Stimulated activated CD4-positive, alpha-beta T cell treated with anti-CD3 and anti-CD28 coated beads, Interleukin-12 subunit alpha, Interleukin-12 subunit beta, amount 100 ng/mL, for 24 hours (primary cell): ENCODE measurements at places on chromosomes 3 and 15.

DNA sequence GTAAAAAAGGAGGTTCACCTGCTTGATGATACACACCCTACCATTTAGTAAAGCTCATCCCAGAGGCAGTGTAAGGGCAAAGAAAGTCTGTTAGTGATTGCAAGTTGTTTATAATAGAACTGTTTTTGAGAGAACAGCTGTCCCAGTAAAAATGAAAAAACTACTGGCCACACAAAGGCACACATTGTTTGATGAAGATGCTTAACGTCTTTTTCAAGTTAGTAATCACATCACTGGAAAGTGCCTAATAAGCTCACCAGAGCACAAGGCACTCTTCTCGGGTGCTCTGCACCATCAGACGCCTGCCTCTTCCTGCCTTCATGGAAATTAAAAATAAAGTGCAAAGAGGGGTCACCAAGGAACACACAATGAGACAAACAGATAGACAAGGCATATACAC is 186.9 kb downstream of the PDZRN3 start:
- no peak for DNase-seq

GRCh38 chr15:53746101-53746500 is 13.4 kb downstream of the WDR72 start:
- no peak for DNase-seq

DNA sequence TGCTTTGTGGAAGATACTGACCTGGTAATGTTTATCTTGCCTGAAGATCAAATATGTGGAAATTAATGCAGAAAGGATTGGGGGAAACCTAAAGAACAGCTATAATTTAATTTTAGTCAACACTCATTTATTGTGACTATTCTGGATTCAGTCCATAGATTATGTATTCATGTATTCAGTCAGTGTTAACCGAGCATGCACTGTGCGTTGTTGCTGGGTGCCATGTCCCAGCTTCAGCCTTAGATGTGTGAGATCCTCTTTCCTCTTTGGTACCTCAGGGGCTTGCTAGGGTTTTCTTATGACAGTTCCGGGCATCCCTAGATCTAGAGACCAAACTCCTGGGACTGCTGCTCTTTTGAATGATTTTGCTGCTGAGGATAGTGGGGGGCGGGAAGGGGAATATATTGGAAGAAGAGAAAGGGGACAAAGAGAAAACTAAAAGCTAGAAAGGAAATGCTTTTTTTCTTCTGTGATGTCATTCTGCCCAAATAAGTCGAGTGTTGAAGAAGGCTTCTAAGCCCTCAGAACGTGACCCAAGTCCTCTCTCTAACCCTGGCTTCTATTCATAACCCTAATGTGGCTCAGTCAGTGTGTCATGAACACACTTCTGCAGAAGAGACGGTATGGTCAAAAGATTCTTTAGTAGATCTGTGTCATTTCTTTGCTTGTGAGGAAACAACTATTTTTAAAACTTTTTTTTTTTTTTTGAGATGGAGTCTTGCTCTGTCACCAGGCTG is 33.5 kb downstream of the STARD9 start:
- no peak for DNase-seq

DNA sequence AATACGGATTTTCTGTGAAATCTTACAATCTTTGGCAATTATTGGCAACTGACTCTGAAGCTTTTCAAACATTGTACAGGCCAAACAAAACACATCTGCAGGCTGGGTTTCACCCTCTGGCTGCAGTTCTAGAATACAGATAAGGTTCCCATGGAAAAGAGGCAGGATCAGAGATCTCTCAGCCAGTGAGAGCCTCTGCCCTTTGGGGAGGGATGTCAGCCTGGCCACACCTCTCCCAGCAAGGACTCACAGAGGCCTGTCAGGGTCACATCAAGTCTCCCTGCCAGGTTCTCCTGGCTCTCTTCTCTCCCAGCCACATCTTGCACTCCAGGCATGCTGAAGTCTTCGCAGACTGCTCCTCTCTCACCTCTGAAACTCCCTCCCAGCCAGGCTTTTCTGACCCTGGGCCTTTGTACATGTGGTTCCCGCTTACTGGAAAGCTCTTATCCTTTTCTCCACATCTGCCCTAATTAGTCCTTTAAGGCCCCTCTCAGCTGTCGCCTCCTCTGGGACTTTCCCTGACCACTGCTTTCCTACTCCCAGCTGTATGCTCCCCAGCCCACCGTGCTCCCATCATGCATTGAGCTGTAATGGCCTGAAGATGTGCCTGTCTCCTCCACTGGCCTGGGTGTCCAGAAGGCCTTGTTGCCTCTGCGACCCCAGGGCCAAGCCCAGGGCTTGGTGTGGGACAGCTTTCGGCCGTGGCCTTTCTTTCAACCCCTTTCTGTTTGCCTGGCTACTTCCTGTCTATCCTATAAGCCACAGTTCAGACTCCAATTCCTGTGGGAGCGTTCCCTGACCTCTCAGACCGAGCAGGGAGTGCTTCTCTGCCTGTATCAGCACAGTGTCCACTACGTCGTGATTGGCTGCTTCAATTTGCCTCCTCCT is 4.3 kb downstream of the RBP1 start:
- DNase-seq: no peak

DNA sequence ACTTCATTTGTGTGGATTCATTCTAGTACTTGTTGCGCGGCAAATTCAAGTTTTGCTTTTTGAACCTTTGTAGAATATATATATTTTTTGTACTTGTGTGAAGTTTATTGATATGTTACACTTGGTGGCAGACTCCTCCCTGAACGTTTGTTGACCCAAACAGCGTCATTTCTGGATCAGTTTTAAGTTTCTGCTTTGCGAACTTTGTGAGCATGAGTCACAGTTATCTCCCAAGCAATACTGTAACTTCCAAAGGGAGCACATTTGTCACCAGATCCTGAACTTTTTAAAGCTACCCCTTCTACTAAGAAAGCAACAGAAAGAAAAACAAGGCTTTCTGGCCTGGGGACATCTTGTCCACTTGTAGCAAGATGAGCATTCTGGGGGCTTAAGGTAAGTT is 74.8 kb upstream of the CACNA2D3 start:
- DNase-seq: no peak

DNA sequence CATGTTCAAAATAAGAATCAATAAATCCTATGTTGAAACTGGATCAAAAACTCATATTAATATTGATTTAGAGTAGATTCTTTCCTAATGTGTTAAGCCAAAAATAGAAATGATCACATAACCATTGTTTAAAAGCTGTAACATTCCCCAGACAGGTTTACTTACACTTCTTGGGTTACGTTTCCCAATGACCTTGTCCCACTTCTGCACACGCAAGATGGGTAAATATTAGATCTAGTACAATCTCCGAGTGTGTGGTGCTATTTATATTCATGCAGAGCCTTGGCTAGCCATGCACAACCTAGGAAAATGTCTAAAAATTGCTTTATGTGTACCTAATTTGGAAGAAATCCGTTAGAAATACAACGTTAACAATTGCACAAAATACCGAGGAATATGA is 39.6 kb downstream of the ERC2 start:
- no peak for DNase-seq

GRCh38 chr3:189331002-189331418 is 159.2 kb downstream of the TPRG1 start:
- DNase-seq: no peak

- no peak for DNase-seq
These were observed 28.8 kb downstream of the RBP2 start for GRCh38 chr3:139447486-139447885.

- no peak for DNase-seq
These were observed 1.3 kb upstream of the LRRC58 start for GRCh38 chr3:120350401-120350941.

DNA sequence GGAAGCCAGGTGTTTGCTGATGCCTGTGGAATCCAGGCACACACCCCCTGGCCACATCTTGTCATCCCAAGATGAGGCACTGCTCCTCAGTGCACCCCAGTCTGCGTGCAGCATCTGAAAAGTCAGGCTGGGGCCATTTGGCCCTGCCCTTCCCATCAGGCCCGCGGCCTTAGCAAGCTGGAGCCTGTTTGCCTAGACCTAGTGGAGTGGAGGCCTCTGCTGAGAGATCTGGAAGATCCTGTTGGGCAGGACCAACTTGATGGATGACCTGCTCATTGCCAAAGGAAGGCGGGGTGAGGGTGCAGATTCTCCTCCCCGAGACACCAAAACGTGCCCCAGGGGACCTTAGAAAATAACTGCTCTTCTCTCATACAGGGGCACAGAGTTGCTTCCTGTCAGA is 220.2 kb downstream of the SHQ1 start:
- DNase-seq: no peak

DNA sequence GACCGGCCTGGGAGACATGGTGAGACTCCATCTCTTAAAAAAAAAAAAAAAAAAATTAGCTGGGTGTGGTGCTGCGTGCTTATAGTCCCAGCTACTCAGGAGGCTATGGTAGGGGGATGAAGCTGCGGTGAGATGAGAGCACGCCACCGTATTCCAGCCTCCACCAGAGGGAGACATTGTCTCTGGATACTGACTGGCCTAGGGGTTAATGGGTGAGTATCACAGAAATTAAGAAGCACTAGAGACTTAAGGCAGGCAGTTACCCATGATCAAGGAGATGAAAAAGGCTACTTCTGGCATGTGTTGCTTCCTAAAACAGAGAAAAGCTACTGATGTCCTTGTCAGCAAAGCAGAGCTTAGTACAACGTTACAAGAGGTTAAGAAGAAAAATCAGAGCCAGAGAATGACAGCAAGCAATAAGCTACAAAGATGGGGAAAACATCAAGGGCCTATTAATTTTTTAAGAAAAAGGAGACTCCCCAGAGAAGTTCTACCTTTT is 8.6 kb downstream of the TFRC start:
- peak; percentile 25 for DNase-seq

GRCh38 chr3:38689774-38690173 is 40.3 kb upstream of the SCN5A start:
- no peak for DNase-seq

DNA sequence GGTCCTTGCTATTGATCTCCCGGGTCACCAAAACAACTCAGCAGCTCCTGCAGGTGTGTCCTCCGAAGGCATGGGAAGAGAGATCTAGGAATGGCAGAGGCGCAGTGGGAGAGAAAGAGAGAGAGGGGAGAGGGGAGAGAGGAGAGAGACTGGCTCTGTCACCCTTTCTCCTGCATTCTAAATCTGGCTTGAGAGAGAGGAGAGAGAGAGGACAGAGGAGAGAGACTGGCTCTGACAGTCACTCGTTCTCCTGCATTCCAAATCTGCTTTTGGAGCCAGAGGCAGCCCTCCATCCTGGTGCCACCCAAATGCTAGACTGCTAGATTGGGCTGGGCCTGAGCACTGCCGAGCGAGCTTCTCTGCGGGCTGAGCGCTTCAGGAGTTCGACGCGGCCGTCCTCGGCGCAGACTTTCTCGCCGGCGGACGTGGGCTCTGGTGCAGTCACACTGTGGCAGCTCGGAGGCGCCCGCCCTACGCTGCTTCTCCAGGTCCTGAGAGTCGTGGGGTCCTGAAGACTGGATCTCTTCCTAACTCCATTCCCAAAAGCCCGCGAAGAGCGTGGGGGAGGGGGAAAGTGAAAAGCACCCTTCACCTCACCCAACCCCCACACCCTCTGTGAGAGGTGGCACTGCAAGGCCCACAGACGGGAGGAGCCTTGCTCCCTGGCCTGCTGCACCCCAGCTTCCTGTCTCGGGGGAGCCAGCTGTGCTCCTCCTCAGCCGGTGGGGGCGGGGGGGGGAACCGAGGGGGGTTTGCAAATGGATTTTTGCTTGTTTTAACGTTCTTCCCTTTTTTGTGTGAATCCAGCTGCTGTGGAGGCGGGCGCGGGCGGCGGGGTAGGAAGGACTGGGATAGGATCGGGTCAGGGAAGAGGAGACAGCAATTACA is 222.3 kb downstream of the MEIS2 start:
- DNase-seq: no peak

DNA sequence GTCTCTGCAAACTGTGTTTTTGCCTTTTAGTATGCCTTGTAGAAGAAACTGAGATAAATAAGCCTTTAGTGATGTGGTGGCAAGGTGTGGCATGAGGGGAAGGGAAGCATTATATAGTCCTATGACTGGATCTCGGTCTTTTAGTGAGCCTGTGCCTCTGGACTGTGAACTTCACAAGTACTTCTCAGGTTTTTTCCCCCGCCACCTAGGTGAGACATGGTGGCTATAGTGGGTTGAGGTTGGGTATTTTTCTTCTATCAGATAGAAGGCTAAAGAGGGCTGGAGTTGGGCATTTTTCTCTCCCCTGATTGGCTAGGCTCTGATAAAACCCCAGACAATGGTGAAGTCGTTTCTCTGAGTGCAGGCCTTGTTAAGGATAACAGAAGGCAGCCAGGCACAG is 38.7 kb upstream of the ZFAND6 start:
- DNase-seq: no peak

DNA sequence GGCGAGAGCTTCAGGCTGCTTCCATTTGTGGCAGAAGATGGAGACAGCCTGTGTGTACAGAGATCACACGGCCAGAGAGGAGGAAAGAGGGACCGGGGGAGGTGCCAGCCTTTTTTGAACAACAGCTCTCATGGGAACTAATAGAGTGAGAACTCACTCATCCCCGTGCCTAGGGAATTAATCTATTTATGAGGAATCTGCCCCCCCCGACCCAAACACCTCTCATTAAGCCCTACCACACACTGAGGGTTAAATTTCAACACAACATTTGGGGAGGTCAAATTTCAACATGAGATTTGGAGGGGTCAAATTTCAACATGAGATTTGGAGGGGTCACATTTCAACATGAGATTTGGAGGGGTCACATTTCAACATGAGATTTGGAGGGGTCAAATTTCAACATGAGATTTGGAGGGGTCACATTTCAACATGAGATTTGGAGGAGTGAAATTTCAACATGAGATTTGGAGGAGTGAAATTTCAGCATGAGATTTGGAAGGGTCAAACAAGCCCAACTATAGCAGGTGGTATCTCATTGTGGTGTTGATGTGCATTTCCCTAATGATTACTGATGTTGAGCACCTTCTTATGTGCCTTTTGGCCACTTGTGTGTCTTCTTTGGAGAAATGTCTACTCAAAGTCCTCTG is 20.6 kb upstream of the RFTN1 start:
- no peak for DNase-seq

DNA sequence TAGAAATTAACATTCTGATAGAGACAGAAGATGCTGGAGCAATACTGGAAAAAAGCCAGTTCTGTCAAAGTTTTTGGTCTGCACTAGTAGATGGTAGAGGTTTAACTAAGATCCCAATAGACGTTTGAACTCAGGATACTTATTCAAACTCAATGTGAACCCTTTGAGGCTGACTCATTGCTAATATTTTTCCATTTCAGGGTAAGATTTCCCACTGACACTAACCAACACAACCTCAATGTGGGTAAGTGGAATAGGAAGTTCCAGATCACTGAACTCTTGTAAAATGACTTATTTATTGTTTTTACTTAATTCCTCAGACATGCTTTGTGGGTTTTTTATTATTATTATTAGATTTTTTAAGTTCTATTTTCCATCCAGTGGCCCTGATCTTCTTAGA is 1024.8 kb downstream of the EPHA3 start:
- no peak for DNase-seq

GRCh38 chr3:120659285-120659684 is 22.8 kb downstream of the HGD start:
- DNase-seq: no peak

DNA sequence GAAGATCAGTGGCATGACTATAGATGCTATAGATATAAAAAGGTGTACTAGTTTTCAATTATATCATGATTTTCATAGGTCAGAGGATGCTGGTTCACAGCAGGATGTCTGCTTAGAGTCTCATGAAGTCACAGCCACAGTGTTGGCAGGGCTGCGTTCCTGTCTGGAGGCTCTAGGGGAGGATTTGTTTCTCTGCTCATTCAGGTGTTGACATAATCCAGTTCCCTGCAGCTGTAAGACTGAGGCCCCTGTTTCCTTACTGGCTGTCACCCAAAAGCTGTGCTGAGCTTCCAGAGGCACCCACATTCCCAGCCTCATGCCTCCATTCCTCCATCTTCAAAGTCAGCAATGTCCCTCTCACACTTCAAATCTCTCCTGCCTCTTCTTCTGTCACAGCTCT is 170.7 kb downstream of the OCA2 start:
- no peak for DNase-seq

- no peak for DNase-seq
These were observed 222.0 kb upstream of the MANF start for GRCh38 chr3:51163051-51163450.
